ENCODE measurements at places on chromosomes 6 and 20.

DNA sequence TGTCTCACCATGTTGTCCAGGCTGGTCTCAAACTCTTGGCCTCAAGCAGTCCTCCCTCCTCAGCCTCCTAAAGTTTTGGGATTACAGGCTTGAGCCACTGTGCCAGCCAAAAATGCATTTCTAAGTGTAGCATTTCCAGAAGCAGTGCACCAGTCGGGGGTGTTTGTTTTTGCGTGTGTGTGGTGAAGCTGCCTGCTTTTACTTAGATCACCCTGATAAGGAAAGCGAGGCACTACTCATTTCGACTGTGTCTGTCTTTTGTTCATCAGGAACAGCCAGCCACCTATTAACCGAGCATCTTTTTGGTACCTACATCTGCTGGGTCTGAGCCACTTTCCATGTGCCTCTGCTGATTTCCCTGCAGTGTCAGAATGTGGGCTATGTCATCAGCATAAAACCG lies 18.7 kb downstream of the SIRT5 start:
- DNase-seq = no peak

- no peak for DNase-seq
Measured at GRCh38 chr20:38196076-38196475, 31.0 kb upstream of the TGM2 start.

- no peak for DNase-seq
Measured at GRCh38 chr6:129031051-129031599, 148.2 kb downstream of the LAMA2 start.

DNA sequence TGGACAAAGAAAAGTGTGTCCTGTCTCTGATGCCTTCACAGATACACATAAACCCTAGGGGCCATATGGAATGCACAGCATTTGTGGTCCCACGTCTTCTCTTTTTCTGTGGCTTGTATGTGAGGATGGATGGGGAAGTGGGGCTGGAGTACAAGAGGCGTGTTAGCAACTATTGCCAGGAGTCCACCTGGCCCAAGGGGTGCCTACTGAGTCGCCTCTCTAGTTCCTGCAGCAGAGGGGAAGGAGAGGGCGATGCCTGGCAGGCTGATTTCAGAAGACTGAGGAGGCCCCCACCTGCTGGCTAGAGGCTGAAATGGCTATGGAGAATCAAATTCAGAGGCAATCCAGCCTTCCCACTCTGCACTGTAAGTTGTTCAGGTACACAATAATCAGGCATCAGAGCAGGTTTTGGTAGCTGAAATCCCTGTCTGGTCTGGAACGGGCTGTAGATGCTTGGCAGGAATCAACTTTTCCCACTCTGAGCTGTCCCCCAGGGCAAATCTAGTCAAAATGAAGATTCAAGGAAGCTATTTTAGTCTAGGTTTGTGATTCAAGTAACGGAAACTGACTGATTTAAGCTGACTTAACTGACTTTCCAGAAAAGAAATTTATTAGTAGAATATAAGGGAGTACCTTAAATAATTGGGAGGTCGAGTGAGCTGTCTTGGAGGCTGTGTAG lies 14.9 kb upstream of the PPARD start:
- DNase-seq = peak; percentile 50

DNA sequence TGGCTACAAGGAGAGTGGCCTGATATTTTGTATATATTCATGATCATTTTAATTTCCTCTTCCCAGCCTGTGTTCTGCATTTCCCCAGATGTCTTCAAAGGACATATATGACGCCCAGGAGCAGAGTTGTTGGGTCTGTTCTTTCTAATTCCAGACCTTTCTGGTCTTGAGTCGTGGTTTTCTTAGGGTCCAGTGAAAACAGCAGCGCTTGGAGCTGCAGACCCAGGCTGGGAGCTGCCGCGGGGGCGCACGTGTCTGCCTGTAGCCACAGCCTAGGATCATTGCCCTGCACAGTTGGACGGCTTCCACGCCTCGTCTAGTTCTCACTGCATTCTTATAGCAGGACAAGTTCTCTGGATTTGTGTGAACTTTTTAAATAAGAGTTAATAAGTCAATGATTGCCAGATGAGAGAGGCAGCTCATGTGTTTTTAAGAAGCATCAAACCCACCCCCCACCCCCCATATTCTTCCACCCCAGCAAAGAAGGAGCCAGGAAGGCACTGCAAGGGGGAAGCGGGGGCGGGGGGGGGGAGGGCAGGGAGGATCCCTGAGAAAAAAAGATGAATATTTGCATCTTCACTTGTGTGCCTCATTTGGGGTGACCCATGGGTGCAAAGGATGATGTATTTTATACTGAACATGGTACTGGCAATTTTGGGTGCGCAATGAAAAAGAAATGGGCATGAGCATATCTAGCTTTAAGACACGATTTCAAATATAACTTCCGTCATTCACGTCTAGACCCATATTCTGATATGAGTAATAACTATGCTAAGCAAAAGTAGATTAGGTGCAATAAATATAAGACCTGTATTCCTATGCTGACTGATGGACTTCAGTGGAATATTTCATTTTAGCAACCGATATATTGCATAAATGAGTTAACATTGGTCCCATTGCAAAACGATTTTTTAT lies 160.0 kb downstream of the TBXT start:
- DNase-seq = no peak

GRCh38 chr6:82555801-82556200 lies 192.2 kb downstream of the TPBG start:
- DNase-seq = no peak

DNA sequence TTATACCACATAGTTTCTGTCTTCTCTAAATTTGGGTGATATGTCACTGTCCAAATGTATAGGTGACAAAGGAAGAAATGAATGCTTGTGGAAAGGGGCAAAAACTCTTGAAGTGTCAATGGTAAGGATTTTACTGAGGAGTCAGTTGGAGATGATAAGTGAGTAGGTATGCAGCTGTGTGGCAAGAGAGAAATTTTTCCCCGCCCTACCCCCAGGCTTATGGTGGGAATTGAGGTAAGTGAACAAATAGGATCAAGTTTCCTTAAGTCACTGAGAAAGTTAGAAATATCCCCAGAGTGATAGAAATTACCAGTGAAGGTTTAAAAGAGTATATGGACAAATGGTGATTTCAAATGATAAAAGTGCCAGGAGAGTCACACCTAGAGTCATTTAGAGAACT lies 11.8 kb downstream of the DSE start:
- no peak for DNase-seq

GRCh38 chr6:150535151-150535804 lies 64.4 kb upstream of the PLEKHG1 start:
- DNase-seq = no peak

- DNase-seq = no peak
Measured at GRCh38 chr6:20892365-20892764, 358.1 kb downstream of the CDKAL1 start.

DNA sequence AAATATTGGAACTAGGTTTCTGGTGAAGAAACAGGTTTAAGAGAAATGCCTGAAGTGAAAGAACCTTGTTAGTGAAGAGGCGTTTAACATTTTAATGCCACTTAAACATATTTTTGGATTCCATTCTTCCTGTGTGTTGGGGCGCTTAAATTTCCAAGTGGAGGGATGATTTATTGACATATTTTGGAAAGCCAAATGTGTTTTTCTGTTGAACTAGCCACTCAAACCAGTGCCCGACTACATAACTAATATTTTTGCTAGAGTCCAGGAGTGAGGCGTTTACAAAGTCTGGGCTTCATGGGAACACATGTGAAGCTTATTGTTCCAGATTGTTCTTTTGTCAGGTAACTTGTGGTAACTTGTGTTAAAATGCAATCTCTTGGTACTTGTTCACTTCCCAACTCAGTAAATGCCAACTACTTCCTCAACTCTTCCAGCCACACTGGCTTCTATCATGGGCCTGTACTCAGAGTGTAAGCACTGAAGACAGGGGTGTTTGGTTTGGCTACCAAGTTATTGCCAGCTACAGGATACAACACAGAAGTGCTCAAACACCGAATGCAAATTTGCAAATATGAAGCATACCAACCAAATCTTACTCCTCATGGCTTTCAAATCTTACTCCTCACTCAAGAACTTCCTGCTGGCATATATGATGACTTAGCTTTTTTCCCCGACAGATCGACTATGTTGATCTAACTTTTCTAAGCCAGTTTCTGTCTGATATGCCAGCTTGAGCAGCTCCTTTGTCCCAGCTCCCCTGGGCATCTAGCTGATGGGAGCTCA lies 2.0 kb upstream of the ZNFX1 start:
- DNase-seq = no peak

GRCh38 chr20:61940491-61940890 lies 125.2 kb downstream of the TAF4 start:
- no peak for DNase-seq

- no peak for DNase-seq
Measured at GRCh38 chr20:1993986-1994385, at the start of gene PDYN. Gene PDYN (minus strand): TSS chr20:1994058. CDS start chr20:1983084, 10,974 bp downstream.

DNA sequence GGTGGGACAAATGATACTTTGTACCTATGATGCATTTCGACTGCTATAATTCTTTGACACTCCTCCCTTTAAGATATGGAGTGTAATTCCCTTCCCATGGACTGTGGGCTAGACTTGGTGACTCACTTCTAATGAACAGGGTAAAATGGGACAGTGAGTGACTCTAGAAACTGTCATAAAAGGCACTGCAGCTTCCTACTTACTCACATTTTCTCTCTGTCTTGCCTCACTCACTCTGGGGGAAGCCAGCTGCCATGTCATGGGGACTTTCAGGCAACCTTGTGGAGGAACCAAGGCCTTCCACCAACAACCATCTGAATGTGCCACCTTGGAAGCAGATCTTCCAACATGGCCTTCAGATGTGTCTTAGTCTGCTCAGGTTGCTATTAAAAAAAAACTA lies 12.9 kb upstream of the GFOD1 start:
- DNase-seq = no peak
